ENCODE measurements at places on chromosomes 6 and 20.
A peak's percentile ranks its signal among the peaks of the same experiment; 100 is the strongest.

DNA sequence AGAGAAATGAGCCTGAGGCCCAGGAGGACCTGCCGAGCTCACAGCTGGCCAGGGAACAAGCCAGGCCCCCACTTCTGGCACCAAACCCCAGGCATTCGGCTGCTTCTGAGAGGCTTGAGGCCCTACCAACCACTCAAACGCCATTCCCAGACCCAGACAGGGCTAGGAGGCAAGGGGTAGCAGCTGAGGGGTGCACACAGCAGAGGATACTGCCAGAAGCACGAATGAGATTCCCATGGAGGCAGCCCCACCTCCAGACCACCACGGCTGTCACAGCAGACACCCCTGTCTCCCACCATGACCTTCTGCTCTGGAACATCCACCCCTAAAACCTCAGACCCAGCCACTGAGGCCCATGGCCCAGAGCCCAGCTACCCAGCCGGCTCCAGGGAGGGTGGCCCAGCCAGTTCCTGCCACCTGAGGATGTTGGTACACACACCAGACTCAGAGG is 36.1 kb downstream of the NTSR1 start:
- no peaks in the 10 kb centered on the region for H3K36me3 ChIP-seq
- H3K4me1 ChIP-seq = peaks cover 17% of the 10 kb centered on the region
- DNase-seq = peak; percentile 73
- H3K27me3 ChIP-seq = no peaks in the 10 kb centered on the region
- H3K4me3 ChIP-seq = no peak overlapping the region

GRCh38 chr6:25732468-25733198 is 21.9 kb upstream of the SLC17A4 start:
- no peaks in the 10 kb centered on the region for H3K36me3 ChIP-seq
- DNase-seq = no peak
- peaks cover 27% of the 10 kb centered on the region for H3K27me3 ChIP-seq
- no peaks in the 10 kb centered on the region for H3K4me1 ChIP-seq
- H3K4me3 ChIP-seq = no peak overlapping the region

DNA sequence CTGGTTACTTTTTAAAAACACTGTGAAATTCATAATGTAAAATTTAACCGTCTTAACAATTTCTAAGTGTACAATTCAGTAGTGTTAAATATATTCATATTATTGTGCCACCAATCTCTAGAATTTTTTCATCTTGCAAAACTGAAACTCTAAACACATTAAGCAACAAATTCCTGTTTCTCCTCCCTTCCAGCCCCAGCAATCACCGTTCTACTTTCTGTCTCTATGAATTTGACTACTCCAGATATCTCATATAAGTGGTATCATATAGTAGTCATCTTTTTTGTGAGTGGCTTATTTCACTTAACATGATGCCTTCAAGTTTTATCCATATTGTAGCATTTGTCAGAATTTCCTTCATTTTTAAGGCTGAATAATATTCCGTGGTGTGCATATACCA is 44.7 kb downstream of the RSPH3 start:
- H3K27ac ChIP-seq = no peak overlapping the region
- no peaks in the 10 kb centered on the region for H3K36me3 ChIP-seq
- no peaks in the 10 kb centered on the region for H3K4me1 ChIP-seq
- H3K4me3 ChIP-seq = no peak overlapping the region
- DNase-seq = no peak
- H3K27me3 ChIP-seq = no peaks in the 10 kb centered on the region

- H3K4me1 ChIP-seq = peaks cover 11% of the 10 kb centered on the region
- DNase-seq = no peak
- peak overlapping the region; percentile 44 for H3K4me3 ChIP-seq
- peaks cover 21% of the 10 kb centered on the region for H3K36me3 ChIP-seq
- H3K27me3 ChIP-seq = no peaks in the 10 kb centered on the region
- peak overlapping the region; percentile 77 for H3K27ac ChIP-seq
Observed at GRCh38 chr6:2764610-2765165, 505 bp upstream of the WRNIP1 start.

DNA sequence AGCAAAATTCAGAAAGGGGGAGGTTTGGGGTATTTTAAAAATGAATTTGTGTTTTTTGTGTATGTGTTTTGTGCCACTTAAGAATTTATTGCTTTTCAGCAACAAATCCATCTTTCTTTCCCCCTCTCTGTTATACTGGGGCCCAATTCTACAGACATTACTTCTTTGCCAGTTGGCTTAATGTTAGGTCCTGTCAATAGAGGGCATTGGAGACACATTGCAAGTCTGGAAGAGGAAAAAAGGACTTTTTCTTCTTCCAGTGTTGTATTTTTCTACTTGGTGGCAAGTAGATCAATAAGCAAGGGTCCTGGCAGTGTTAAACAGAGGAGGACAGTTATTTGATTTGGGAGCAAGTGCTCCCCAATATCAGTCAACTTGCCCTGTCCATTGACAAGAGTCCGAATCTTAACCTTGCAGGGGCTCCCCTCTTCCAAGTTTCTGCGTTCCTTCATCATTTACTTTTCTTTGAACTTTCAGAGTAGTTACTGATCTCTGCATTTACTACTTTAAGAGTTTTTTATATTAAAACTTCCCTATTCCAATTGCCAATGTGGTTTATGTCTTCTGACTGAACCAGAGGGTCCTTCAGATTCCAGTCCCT is 23.4 kb downstream of the SCML4 start:
- H3K27ac ChIP-seq = no peak overlapping the region
- no peaks in the 10 kb centered on the region for H3K36me3 ChIP-seq
- no peak overlapping the region for H3K4me3 ChIP-seq

GRCh38 chr6:9095729-9096128 is 660.4 kb upstream of the SLC35B3 start:
- H3K36me3 ChIP-seq = no peaks in the 10 kb centered on the region
- H3K4me1 ChIP-seq = no peaks in the 10 kb centered on the region
- H3K27me3 ChIP-seq = no peaks in the 10 kb centered on the region
- no peak for DNase-seq
- H3K4me3 ChIP-seq = no peak overlapping the region

GRCh38 chr20:23360531-23360930 is 1.5 kb upstream of the GZF1 start:
- H3K4me1 ChIP-seq = peaks cover 9% of the 10 kb centered on the region
- no peak overlapping the region for H3K4me3 ChIP-seq
- H3K27ac ChIP-seq = peak overlapping the region; percentile 86
- no peaks in the 10 kb centered on the region for H3K27me3 ChIP-seq

DNA sequence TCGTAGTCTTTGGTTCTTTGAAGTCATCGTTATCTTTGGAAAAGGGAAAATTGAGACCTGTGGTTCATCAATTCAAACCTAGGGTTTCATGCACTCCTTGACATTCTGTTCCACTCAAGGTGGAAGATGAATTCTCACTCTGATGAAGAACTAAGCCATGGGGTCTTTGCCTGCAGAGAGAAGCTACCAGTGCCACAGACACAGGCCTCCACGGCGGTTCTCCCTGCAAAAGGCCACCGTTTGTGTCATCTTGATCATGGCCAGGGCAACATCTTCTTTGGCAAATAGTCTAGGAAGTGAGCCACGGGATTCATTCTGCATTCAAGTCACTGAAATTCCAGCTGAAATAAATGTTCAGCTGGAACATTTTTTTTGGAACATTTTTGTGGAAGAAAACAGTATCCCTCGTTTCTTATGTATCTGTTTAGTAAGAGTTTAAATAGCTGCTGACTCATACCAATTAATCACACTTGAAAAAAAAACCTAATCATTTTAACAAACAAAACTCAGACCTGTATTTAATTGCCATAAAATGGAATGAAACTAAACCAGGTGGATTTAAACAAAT is 206.0 kb upstream of the FOXQ1 start:
- H3K27ac ChIP-seq = no peak overlapping the region
- peaks cover 10% of the 10 kb centered on the region for H3K4me1 ChIP-seq
- no peak overlapping the region for H3K4me3 ChIP-seq
- H3K36me3 ChIP-seq = no peaks in the 10 kb centered on the region
- H3K27me3 ChIP-seq = no peaks in the 10 kb centered on the region

DNA sequence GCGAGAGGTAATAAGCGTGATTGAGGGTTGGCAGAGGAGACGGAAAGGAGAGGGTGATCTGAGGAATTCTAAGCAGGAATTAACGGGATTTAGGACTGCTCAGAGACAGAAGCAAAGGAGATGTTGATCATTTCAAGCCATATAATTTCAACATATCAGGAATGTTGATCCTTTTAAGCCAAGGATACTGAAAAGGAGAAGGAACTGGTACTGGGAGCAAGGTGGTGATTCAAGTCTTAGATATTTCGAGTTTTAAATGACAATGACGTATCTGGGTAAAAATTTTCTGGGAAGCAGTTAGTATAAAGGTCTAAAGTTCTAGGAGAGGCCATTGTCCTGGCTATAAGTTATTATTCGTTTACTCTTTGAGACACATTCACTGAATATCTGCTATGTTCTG is 91.3 kb upstream of the OGFRL1 start:
- no peaks in the 10 kb centered on the region for H3K36me3 ChIP-seq
- no peak overlapping the region for H3K27ac ChIP-seq
- H3K4me1 ChIP-seq = peaks cover 8% of the 10 kb centered on the region
- no peak overlapping the region for H3K4me3 ChIP-seq
- DNase-seq = no peak

- peaks cover 24% of the 10 kb centered on the region for H3K4me1 ChIP-seq
- H3K36me3 ChIP-seq = no peaks in the 10 kb centered on the region
- H3K4me3 ChIP-seq = no peak overlapping the region
Observed at GRCh38 chr6:38116248-38116647, 296.7 kb downstream of the ZFAND3 start.

- H3K4me3 ChIP-seq = no peak overlapping the region
- H3K36me3 ChIP-seq = no peaks in the 10 kb centered on the region
- no peak for DNase-seq
- H3K4me1 ChIP-seq = no peaks in the 10 kb centered on the region
Observed at GRCh38 chr6:50270415-50270814, 220.7 kb upstream of the DEFB112 start.

DNA sequence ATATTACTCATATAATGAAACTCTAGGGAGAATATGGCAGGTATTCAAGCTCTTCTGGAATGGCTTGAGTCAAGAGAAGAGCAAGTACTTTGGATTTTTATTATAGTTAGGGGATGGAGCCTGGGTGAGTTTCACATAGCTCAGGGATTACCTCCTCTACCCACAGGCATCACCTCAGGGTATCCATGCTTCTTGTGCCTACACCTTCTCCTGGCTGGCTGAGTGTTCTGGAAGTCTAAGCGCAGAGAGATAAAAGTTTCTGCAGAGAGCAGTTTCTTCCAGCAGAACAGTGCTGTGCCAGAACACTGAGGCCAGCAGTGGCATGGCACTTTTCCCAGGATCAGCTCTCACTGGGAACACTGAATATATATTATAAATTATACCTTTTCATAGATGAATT is 199.7 kb upstream of the KCNQ5 start:
- no peak overlapping the region for H3K4me3 ChIP-seq
- no peak for DNase-seq
- H3K4me1 ChIP-seq = peaks cover 11% of the 10 kb centered on the region

- H3K27ac ChIP-seq = no peak overlapping the region
- no peaks in the 10 kb centered on the region for H3K27me3 ChIP-seq
- no peak for DNase-seq
- H3K4me3 ChIP-seq = no peak overlapping the region
- H3K36me3 ChIP-seq = no peaks in the 10 kb centered on the region
Observed at GRCh38 chr6:170446841-170447560, 106.1 kb downstream of the PSMB1 start.

DNA sequence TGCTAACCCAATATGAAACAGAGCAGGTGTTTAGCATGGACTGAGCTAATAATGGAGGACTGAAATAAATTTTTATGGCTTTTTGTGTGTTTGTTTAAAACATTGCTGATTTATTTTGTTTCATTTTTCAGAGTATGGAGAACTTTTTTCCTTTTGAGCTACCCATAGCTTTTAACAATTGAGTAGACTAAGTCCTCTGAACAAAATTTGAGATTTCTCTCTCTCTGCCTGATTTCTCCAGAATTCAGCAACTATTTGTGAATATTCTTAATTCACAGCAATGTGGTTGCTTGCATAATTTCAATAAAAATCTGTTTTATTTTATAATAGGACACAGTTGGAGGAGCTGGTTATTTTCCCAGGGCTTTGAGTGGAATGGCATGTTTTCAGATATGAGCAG is 103.7 kb downstream of the TPBG start:
- H3K4me1 ChIP-seq = no peaks in the 10 kb centered on the region
- H3K36me3 ChIP-seq = no peaks in the 10 kb centered on the region
- H3K4me3 ChIP-seq = no peak overlapping the region
- no peak overlapping the region for H3K27ac ChIP-seq
- H3K27me3 ChIP-seq = no peaks in the 10 kb centered on the region
- no peak for DNase-seq

DNA sequence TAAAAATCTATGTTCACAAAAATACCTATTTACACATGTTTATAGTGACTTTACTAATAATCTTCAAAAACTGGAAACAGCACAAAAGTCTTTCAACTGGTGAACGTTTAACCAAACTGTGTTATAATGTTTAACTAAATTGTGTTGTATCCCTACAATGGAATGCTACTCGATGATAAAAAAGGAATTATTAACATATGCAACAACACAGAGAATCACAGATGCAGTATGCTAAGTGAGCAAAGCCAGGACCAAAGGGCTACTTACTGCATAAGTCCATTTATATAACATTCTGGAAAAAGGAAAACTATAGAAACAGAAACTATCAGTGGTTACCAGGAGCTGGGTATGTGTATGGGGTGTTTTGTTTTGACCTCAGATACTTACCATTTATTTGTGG is 602.2 kb upstream of the BTBD3 start:
- no peak for DNase-seq
- no peaks in the 10 kb centered on the region for H3K27me3 ChIP-seq
- H3K4me3 ChIP-seq = no peak overlapping the region
- no peak overlapping the region for H3K27ac ChIP-seq
- H3K36me3 ChIP-seq = no peaks in the 10 kb centered on the region

DNA sequence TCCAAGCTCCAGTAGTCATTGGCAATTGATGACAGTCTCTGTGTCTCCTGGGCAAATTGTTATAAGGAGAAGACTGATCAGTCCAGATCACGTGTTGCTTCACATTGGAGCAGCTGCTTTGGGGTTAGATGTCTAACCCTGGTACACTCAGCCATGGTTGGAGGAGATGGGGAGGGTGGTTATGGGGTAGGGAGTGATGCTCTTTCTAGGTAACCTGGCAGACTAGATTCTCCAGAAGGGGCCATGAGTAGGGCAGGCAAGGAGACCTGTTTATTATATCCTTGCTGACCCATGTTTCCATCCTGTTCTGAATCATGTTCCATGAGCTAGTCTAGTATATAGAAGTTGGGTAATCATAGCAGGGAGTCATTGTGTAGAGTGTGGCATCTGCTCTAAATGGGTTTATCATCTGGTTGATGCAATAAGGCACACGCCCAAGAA is 50.8 kb upstream of the BACH2 start:
- H3K36me3 ChIP-seq = no peaks in the 10 kb centered on the region
- H3K27me3 ChIP-seq = no peaks in the 10 kb centered on the region
- H3K4me1 ChIP-seq = no peaks in the 10 kb centered on the region
- no peak overlapping the region for H3K27ac ChIP-seq
- DNase-seq = no peak
- H3K4me3 ChIP-seq = no peak overlapping the region

- H3K4me1 ChIP-seq = no peaks in the 10 kb centered on the region
- H3K4me3 ChIP-seq = no peak overlapping the region
- H3K36me3 ChIP-seq = no peaks in the 10 kb centered on the region
- no peak for DNase-seq
- H3K27ac ChIP-seq = no peak overlapping the region
Observed at GRCh38 chr6:54085047-54085446, 26.2 kb upstream of the MLIP start.

Data from RWPE2 (cell line).